ENCODE measurements at places on chromosomes 11 and 22.

GRCh38 chr11:64318766-64319761 is 1.1 kb downstream of the PRDX5 start:
- DNase-seq = no peak

DNA sequence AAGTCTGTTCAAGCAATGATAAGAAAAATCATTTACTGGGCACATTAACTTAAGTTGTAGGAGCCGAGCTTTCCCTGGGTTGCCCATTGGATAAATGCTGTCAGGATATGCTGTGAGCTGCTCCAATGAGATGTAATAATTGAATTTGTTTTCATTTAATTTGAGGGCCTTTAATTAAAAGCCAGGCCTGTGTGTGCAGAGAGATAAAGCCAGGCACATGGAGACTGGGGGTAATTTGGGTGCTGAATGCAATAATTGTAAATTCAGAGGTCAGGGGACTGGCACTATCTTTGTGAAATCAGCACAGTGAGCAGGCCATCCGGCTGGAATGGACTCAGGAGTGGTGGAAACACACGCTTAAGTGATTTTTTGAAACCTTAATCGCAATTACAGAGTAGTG is 125.8 kb downstream of the OPCML start:
- no peak for DNase-seq

- peak; percentile 80 for DNase-seq
These were observed 43.3 kb upstream of the EP300 start for GRCh38 chr22:41048791-41049717.

DNA sequence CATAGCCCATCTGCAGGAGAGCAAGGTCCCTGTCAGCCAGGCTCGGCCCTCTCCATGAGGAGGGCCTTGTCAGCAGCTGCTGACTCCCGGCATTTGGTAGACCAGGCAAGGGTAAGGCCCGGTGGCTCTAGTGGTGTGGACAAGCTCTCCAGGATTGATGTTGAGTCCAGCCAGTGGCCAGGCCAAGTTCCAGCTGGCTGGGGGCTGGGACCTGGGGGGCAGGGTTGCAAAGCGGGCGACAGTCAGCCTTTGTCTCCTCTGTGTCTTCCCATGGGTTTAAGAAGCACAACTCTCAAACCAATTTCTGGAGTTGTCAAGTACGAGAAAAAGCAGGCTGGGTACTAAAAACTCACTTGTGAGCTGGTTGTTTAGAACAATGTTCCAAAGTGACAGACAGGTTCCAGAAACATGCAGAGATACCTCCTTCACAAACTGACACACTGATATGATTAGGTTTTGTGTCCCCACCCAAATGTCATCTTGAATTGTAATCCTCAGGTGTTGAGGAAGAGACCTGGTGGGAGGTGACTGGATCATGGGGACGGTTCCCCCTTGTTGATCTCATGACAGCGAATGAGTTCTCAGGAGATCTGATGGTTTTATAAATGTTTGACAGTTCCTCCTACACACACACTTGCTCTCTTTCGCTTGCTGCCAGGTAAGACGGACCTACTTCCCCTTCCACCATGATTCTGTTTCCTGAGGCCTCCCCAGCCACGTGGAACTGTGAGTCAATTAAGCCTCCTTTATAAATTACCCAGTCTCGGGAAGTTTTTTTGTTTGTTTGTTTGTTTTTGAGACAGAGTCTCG is 52.3 kb upstream of the SERPIND1 start:
- DNase-seq = no peak

DNA sequence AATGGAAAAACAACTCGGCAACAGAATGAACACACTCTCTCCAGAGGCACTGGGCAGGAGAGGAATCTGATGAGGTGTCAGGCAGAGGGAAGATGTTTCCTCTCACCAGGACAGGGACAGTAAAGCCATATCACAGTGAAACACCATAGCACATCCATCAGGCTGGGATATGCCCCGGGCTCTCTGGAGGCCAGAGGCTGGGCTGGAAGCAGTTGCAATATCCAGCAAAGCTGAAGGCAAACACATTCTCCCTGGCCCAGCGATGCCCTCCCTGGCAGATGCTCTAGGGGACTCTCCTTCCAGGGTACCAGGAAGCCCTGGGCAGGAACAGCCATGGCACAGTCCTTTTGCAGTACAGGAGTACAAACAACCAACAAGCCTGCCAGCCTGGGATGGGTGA is 11.1 kb downstream of the RSPH14 start:
- no peak for DNase-seq
